ENCODE measurements at places on chromosomes 7 and 10. TPM values are rescaled to one million over a fixed set of nuclear protein-coding genes. Genes with fewer than 3 reads are reported as not detected.

CPA2 gene
- not detected for total RNA-seq

RSPH10B2 gene
- not detected for total RNA-seq

SDK1 gene
- total RNA-seq: 9.9 TPM

PRF1 gene
- total RNA-seq: 0.62 TPM

TMEM196 gene
- total RNA-seq: not detected

GRCh38 chr10:58781873-58782488, 269.3 kb downstream of the BICC1 start:
- DNase-seq: peak; percentile 87

DNA sequence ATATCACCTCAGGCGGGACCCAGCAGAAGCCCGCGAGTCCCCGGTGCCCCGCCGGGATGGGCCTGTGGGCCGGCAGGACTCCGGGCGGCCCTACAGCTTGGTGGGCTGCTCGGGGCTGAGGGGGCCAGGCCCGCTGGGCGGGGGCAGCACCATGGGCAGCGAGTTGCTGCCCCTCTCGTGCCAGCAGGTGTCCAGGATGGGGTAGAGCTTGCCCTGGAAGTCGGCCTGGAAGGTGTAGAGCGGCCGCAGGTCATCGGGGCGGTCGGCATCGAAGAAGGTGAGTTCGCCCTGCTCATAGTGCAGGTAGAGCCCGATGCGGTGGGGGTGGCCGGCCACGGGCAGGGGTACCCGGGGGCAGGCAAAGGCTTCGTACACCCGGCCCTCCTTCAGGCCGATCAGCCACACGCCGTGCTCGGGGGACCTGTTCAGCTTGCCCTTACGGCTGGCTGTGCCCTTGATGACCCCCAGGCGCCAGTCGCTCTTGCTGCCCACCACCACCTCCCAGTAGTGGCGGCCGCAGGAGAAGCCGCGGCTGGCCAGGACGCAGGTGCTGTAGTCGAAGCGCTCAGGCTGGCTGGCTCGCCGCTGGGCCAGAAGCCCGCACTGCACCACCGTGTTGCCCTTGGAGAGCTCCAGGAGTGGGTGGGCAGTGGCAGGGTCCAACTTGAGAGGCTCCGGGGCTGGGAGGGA, 4.3 kb upstream of the NSUN5 start:
- DNase-seq: no peak

GRCh38 chr7:85456254-85456653, 269.4 kb upstream of the SEMA3D start:
- no peak for DNase-seq

- DNase-seq: peak; percentile 26
Measured at GRCh38 chr7:148624735-148625134, 34.2 kb downstream of the C7orf33 start.

GRCh38 chr10:86522510-86522855, 891 bp upstream of the WAPL start:
- DNase-seq: no peak

DNA sequence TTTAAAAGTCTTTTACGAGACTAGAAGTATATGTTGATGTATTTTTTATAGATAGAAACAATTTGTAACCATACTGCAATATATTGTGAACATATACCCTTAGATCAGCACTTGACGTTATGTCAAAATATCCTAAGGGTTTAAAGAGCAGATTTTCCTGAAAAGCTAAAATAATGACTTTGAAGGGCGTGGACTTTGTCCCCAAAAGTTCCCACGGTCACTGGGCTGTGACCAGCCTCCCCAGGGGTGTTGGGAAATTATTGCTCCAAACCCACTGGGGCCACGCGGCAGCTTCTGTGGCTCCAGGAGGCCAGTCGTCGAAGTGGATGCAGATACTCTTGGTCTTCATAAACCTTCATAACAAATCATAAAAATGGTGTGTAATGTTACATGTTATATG, 29.9 kb downstream of the DNAJB6 start:
- no peak for DNase-seq

- DNase-seq: no peak
Measured at GRCh38 chr10:83222300-83222699, 917.0 kb upstream of the GHITM start.

- no peak for DNase-seq
Measured at GRCh38 chr7:30502470-30503251, 2.0 kb downstream of the GGCT start.

DNA sequence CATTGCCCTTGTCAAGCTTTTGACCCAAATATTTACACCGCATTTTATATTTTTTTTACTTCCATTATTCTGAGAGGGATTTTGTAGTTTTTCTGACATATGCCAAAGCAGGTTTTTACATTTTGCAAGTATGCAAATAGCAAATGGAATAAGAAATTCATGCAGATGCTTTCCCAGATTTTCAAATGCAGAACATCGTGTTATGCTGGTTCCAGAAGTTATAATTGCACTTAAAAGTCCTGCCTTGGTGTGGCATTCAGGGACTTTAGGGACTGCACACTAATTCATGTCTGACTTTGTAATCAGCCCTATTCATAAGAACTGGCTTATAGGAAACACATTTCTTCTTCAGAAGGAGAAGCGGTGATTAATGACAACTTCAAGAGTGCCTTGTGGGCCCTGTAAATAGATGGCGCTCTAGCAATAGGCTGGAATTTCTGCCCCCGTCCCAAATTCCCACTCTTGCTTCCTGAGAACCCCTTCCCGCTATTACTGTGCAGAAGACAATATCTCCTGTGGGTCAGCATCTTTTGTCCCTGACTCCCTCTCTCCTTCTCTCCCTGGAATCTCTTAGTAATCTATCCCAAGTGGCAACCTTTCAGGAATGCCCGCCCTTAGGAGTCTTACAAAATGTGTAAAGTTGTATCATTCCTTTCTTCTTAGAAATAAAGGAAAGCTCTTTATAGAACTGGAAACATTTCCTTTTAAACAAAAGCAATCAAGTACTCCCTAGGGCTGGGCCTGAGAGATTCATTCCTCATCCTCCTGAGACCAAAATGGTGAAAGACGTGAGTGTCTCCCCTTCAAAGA, 264.0 kb downstream of the INHBA start:
- no peak for DNase-seq

GRCh38 chr10:97243836-97244235, 48.6 kb downstream of the ARHGAP19 start:
- DNase-seq: peak; percentile 3

DNA sequence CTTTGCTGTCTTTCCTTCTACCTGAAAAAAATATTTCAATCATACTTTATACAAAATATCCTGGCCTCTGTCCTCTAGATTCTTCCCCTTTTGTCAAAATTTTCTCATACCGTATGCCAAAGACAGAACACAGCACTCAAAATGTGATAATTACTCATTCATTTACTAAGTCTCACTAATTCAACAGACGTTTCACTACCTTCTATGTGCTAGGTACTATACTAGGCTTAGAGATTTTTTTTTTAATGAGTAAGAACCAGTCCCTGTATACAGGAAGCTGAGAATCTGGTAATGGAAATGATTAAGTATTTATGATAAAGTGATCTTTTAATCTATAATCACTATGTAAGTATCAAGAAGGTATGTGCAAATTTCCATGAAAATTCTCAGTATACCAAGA, 128.0 kb downstream of the ELAPOR2 start:
- no peak for DNase-seq

DNA sequence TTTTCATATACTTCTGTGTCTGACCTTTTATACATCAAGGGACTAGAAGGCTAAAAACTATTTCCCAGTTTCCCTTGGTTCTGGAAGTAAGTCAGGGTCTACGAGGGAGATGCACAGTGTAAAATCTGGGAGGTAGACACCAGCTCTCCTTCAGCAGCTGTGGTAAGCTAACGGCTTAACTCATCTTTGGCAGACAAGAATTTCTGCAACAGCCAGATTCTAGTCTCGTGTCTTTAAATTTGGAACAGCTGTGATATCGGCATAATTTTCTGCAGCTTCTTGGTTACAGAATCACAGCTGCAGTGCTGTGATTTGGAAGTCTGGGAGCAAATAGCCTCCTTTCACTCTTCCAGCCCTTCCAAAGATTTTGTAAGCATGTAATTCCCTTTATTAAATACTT, 37.4 kb upstream of the ABCB4 start:
- DNase-seq: peak; percentile 84

- no peak for DNase-seq
Measured at GRCh38 chr10:16787361-16787791, 29.8 kb downstream of the RSU1 start.

GRCh38 chr7:14339861-14340260, 350.4 kb upstream of the ETV1 start:
- DNase-seq: no peak

- DNase-seq: peak; percentile 62
Measured at GRCh38 chr7:137151041-137151689, 192.4 kb downstream of the PTN start.

DNA sequence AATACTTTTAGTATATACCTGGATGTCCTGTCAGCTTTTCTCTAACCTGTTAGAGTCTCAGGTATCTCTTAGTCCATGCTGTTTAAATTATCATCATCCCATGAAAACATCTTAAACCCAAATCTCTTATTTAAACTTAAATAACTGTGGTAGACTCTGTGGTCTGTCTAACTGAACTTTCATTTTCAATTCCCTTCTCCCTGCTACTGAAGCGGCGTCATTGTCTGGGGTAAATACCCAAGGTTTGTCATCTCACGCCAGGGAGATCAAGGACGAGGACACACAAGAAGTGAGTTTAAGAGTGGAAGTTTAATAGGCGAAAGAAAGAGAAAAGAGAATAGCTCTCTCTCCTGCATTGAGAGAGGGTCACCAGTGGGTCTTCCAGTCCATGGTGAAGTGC, 804.4 kb upstream of the CELF2 start:
- DNase-seq: no peak
